ENCODE measurements at places on chromosomes 7 and 10.

- DNase-seq = no peak
Observed at GRCh38 chr10:99457813-99458212, 27.4 kb upstream of the GOT1 start.

GRCh38 chr7:43694399-43694748, 34.9 kb downstream of the COA1 start:
- no peak for DNase-seq

DNA sequence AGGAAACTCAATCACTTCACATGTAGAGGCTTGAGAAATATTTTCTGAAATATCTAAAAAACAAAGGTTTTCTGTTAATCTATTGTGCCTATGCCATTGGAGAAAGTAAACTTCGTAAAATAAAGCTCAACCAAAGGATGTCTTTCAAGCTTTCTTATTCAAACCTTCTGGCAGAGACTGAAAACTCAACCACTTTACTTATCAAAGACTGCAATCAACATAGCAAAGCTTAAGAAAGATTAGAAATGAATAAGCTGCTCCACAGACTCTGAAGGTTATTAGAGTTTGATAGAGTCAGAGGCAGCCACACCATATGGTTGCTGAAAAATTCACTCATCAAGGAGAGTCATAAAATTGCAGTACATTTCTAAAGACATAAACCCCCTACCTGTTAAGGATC, 245.8 kb upstream of the MEOX2 start:
- no peak for DNase-seq

DNA sequence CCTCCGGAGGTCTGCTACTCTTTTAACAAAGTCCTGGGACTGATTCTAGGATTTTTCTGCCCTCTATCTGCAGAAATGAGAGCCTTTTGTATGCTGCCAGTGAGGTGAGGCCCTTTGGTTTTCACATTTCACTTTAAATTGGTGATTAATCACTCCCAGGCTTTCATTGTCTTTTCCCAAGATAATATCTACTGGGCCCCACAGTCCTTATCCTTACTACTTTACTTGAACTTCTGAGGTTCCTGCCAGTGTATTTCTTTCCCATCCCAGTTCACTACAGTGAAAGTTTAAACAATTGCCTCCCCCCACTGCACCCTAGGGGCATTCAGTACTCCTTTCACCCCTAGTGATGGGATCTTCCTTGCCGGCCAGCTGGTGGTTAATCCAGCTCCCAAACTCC, 127.4 kb upstream of the INHBA start:
- DNase-seq = no peak

DNA sequence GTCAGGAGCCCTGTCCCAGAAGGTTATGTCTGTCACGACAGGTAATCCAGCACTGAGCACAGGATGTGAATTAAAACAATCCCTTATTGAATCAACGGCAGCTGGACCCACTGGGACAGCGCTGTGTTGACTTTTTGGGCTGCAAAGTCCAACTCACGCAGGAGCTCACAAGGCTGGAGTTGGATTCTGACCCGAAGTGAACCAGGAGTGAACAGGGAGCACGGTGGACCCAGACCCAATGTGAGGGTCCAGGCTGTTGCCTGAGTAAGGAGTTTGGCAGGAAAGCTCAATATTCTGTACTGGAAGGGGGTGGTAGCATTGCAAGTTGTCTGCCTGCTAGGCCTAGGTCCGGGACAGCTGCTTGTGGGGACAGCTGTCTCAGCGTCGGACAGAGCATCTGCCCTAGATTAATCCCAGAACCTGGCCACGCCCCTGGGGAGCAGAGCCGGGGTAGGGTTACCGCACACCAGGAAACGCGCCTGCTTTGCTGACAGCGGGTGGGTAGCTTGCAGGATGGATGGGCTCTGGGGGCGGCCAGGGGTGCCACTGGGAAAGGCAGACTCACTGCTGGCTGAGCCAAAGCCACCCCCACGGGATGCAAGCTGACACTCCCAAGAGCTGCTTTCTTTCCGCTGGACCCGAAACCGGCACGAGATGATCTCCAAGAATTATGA, 24.0 kb downstream of the COL26A1 start:
- no peak for DNase-seq

DNA sequence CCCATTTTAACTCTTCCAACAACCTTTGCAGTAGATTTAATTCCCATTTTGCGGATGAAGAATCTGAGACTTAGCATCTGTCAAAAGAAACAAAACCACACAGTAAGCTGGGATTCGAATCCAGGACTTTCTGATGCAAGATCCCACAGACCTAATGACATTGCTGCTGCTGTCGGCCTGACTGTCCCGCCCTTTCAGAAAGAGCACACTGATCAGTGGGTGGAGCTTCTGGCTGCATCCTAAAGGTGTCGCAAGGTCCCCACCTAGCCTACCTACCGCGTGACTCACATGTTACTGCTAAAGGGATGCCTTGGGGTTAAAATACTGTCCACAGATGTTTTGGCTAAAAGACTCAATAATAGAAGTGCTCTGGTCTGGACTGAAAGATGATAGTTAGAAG, 134.7 kb downstream of the EMX2 start:
- no peak for DNase-seq

GRCh38 chr7:134836447-134836846, 57.0 kb downstream of the CALD1 start:
- DNase-seq = no peak

- DNase-seq = no peak
Observed at GRCh38 chr10:36345807-36346206, 703.7 kb upstream of the FZD8 start.

DNA sequence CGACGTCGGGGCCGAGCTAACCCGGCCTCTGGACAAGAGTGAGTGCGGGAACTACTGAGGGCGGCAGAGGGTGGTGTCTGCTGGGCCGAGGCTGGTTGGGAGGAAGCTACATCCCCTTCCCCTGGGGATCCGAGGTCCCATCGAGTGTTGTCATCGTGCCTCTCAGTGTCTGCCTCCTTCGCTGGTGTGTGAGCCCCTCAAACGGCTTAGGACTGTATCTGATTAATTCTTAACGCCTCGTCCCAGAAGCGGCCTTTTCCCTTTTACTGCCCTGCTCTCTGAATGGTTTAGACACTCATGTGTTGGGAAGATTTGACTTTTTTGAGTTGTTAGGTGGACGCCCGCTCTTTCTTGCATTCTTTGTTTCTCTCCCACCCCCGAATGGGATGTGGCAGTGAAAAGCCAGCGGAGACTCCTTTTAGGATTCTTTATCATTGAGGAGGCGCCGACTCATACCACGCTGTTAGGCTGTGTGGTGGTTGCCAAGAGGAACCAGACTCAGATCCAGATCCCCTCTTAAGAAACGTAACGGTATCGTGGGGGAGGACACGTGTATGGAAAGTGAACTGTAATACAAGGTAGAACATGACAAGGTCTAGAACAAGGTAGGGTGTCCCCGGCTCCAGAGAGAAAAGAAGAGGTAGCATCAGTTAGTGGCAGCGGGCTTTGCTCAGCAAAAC, 631 bp downstream of the SUPV3L1 start:
- peak; percentile 1 for DNase-seq

DNA sequence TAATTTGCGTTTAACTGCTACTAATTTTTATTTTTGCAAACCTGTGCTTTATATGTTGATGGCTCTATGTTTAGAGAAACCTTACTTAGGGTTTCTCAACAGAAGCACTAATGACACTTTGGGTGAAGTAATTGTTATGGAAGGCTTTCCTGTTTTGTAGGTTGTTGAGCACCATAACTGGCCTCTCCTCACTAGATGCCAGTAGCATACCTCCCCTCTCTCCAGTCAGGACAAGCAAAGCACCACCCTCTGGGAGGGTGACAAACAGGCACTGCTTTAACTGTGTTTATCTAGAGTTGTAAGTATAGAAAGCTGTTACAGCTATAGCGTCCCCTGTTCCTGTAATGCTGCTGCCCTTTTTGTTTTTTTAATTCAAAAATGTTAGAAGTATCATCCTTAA, 60.9 kb downstream of the WAC start:
- DNase-seq = no peak

DNA sequence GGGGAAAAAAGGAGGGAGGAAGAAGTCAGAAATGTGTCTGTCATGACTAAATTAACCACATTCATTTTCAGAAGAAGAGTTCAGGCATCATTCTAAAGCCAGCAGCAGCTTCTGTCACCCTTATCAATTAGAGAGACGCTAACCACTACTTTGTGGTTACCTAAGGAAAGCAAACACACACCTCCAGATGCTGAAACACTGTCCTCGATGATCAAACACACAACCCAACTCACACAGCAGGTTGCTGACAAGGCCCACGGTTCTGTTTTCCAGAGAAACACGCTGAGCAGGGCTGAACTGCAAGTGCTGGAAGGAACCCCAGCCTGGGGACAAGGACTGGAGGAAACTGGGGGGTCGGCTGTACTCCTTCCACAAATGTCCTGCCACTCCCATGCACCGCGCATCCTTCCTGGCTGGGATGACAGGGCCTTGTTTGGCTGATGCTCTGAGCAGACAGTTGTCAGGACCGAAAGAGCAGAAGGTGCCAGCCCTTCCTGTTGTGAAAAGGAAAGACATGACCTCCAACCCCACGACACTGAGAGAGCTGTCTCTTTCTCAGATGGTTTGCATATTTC, 36.6 kb downstream of the PRKCQ start:
- no peak for DNase-seq

DNA sequence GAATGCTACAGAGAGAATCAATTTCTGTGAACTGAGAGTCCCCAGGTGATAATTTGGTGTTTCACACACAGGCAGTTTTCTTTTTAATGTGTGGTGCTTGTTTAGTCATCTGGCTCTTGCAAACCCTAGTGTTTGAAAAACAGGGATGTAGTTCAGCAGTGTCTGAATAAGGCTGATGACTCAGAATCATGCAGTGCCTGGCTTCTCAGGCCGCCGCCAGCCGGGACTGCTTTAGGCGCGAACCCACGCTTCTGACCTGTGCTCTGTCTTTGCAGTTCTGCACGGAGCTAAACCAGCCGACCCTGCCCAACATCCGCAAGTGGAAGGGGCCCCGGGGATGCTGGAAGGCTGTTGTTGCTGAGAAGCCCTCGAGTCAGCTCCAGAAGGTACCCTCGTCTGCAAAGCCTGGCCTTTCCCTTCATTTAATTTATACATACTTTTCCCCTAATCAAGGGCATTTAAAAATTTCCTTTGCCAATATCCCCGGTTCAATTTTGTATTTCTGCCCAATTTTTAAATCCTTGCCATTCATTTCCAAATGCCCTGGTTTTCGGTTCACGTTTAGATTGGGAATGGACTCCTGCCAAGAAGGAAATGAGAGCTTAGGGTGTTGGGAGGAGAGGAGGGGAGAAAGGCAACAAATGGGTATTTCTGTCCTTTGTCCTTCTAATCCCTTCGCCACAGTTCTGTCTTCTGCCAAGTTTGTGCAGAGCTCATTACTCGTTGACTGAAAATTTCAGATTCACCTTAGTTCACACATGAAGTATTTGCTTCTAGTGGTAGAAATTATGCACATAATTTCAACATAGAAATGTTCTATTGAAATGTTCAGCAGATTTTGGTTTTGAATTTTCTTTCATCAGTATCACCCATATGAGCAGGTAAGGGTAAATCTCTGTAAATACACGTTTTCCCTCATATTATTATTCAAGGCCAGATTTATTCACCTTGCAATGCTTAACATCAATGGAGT, 108.5 kb upstream of the ANLN start:
- DNase-seq = no peak

GRCh38 chr7:44764665-44765578, 16.3 kb downstream of the ZMIZ2 start:
- DNase-seq = no peak

GRCh38 chr10:24944512-24945255, 7.7 kb downstream of the PRTFDC1 start:
- no peak for DNase-seq

GRCh38 chr10:5910323-5911100, 20.5 kb downstream of the FBH1 start:
- no peak for DNase-seq

- DNase-seq = no peak
Observed at GRCh38 chr7:148503900-148504487, 86.6 kb upstream of the C7orf33 start.

DNA sequence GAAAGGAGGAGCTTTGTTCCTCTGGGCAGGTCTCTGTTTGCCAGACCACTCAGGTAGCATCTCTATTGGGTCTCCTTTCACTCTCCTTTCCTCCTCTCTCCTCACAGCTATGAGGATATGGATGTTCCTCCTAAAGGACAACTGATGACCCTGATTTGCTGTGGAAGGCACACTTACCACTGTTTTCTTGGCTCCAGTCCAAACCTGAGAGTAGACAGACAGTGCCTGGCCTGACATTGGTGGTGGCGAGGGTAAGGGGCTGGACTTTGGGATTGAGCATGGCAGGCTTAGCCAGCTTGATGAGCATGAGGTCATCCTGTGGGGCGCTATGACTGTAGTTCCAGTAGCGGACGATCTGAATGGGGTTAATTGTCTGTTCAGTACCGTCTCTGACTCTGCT, 3.6 kb downstream of the PRSS37 start:
- no peak for DNase-seq
